ENCODE measurements at places on chromosomes 3 and 15. TPM values are rescaled to one million over a fixed set of nuclear protein-coding genes. Genes with fewer than 3 reads are reported as not detected.
A peak's percentile ranks its signal among the peaks of the same experiment; 100 is the strongest.

DNA sequence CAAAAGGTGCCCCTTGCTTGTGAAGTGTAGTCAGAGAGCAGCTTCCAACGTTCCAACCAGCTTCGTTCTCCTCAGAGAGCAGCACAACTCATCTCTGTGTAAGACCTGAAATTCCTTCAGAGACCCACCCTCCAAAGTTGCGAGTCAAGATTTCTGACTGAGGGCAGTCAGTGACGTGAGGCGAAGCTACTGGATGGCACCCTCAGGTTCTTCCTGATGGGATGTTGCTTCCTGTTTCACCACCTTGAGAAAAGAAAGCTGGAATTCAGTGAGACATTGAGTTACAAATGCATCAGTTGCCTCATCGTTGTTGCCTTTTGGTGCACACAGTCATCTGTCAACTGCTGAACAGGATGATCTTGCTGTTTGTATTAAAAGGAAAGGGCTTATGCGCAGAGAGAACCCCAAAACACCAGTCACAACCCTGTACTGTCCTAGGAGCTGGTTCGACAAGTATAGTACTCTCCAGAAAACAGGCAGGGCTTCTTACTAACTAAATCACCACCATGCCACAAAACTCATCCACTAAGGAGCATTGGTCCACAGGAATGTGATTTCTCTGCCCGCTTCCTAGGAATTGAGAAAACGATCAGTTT lies at the start of gene CERS3:
CERS3 (minus strand) TSS at position 118 of the 596 bp plus-strand sequence. CDS start 27,101 bp downstream, outside the sequence.
- no peaks in the 10 kb centered on the region for H3K36me3 ChIP-seq
- H3K4me1 ChIP-seq: no peaks in the 10 kb centered on the region
- no peaks in the 10 kb centered on the region for H3K27me3 ChIP-seq
- H3K4me3 ChIP-seq: no peak within 1 kb of the TSS
- DNase-seq: no peak
- H3K27ac ChIP-seq: no peak within 1 kb of the TSS

DNA sequence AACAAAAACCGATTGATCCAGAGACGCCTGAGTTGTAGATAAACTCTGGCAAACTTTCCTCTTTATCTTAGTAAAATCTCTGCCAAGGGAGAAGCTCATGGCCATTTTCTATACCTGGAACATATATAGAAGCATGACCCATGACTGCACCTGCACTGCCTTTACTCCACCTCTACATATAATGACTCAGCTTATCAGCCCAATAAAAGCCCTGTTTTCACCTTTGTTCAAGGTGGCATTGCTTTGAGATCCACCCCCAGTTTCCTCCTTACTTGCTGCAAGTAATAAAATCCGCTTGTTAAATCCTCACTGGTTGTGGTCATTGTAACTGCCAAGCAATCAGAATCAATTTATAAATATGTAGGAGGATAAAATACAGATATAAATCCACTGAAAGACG lies 1280.4 kb downstream of the NSUN3 start:
- H3K27ac ChIP-seq: no peak overlapping the region
- no peaks in the 10 kb centered on the region for H3K27me3 ChIP-seq
- H3K36me3 ChIP-seq: no peaks in the 10 kb centered on the region
- no peak for DNase-seq
- no peak overlapping the region for H3K4me3 ChIP-seq

GRCh38 chr15:35427496-35427895 lies 118.5 kb downstream of the DPH6 start:
- no peaks in the 10 kb centered on the region for H3K36me3 ChIP-seq
- no peak overlapping the region for H3K27ac ChIP-seq
- no peaks in the 10 kb centered on the region for H3K27me3 ChIP-seq

- peaks cover 27% of the 10 kb centered on the region for H3K36me3 ChIP-seq
- no peaks in the 10 kb centered on the region for H3K27me3 ChIP-seq
- peaks cover 31% of the 10 kb centered on the region for H3K4me1 ChIP-seq
- H3K4me3 ChIP-seq: peak within 1 kb of the TSS; percentile 94
- H3K27ac ChIP-seq: peak within 1 kb of the TSS; percentile 95
- DNase-seq: peak; percentile 99
These were observed at the start of the genes BTD and HACL1 for GRCh38 chr3:15601399-15602145. TSS of gene BTD (plus strand) at chr3:15601745. CDS start at chr3:15635440, 33,695 bp downstream. TSS of gene HACL1 (minus strand) at chr3:15601569. CDS start at chr3:15601463, 106 bp downstream.

- H3K4me1 ChIP-seq: no peaks in the 10 kb centered on the region
- no peak for DNase-seq
- no peaks in the 10 kb centered on the region for H3K27me3 ChIP-seq
- H3K36me3 ChIP-seq: no peaks in the 10 kb centered on the region
These were observed 2.7 kb upstream of the NR2E3 start for GRCh38 chr15:71807691-71808091.

GRCh38 chr3:197501496-197501878 lies 54.3 kb downstream of the BDH1 start:
- peak; percentile 56 for DNase-seq
- no peaks in the 10 kb centered on the region for H3K36me3 ChIP-seq
- H3K4me1 ChIP-seq: no peaks in the 10 kb centered on the region
- H3K4me3 ChIP-seq: no peak overlapping the region

GRCh38 chr3:34301313-34301712 lies 502.9 kb downstream of the PDCD6IP start:
- no peaks in the 10 kb centered on the region for H3K27me3 ChIP-seq
- H3K27ac ChIP-seq: no peak overlapping the region
- H3K4me3 ChIP-seq: no peak overlapping the region

DNA sequence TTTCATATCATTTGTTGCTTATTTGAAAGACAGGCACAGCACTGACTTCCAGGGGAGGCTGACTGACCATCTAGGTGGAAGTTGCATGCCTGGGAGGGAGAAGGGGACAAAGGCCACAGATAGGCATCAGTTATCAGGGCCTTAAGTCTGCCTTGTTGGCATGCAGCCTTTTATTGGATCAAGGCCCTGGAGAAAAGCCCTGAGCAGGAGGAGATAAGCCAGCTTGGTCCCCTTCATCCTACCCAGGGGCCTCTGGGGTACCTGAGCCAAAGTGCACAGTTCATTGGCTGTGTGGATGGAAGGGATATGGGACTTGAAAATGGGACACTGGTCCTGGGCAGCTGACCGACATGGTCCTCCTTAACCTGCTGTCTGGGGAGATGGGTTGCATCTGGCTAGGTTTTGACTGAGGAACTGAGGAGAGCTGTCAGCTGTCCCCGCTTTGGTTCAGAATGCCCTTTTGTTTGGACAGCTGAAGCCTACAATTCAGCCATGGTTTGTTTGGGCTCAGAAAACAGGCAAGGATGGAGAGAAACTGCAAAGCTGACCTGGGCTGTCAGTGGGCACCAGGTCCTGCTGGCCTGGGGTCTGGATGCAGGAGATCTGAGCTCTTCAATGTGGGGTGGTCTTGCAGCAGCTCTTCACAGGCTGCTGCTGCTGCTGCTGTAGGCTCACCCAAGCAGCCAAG lies 60.0 kb downstream of the FLNB start:
- no peaks in the 10 kb centered on the region for H3K27me3 ChIP-seq
- H3K36me3 ChIP-seq: no peaks in the 10 kb centered on the region
- no peak overlapping the region for H3K27ac ChIP-seq
- DNase-seq: no peak
- peaks cover under 1% of the 10 kb centered on the region for H3K4me1 ChIP-seq
- no peak overlapping the region for H3K4me3 ChIP-seq

GRCh38 chr15:84871428-84871985 lies 13.0 kb upstream of the SLC28A1 start:
- no peaks in the 10 kb centered on the region for H3K36me3 ChIP-seq
- H3K4me3 ChIP-seq: no peak overlapping the region
- H3K4me1 ChIP-seq: no peaks in the 10 kb centered on the region
- H3K27me3 ChIP-seq: no peaks in the 10 kb centered on the region

DNA sequence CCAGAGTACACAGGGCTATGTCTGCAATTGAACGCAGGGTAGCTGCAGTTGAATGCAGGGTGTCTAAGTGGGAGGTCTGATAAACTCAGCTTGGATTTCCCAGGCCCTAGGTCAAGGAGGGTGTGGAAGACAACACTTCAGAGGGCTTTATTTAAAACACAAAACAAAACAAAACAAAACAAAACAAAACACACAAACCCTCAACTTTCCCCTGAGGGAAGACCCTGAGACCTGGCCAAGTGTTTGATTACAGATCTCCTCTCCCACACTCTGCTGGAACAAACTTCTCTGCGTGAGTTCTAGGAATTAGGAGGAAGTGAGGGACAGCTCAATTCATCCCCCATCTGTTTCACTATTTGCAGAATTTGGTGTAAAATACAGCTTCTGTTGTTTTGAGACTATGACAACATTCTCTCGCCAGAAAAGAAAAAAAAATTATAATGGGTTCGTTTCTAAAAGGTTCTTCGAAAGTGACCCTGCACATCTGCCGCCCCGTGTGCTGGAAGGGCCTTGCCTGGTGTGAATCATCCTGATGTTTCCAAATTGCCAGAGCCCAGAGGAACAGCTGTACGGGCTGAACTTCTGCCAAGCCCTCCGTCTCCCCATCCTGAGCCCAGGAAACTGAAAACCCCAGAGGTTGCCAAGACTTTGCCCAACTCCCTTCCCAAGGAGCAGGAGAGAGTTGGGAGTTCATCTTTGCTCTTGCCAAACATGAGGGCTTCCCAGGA lies 73.3 kb upstream of the RAD18 start:
- H3K4me1 ChIP-seq: no peaks in the 10 kb centered on the region
- H3K36me3 ChIP-seq: no peaks in the 10 kb centered on the region
- DNase-seq: no peak
- H3K4me3 ChIP-seq: no peak overlapping the region
- no peak overlapping the region for H3K27ac ChIP-seq

- H3K27me3 ChIP-seq: no peaks in the 10 kb centered on the region
- H3K4me3 ChIP-seq: no peak overlapping the region
- no peak overlapping the region for H3K27ac ChIP-seq
- no peaks in the 10 kb centered on the region for H3K4me1 ChIP-seq
These were observed 60.0 kb upstream of the WNT5A start for GRCh38 chr3:55546866-55547669.

- no peak overlapping the region for H3K4me3 ChIP-seq
- no peaks in the 10 kb centered on the region for H3K36me3 ChIP-seq
- peaks cover 22% of the 10 kb centered on the region for H3K27me3 ChIP-seq
- no peaks in the 10 kb centered on the region for H3K4me1 ChIP-seq
These were observed 109.2 kb upstream of the TPM1 start for GRCh38 chr15:62933386-62933785.

DNA sequence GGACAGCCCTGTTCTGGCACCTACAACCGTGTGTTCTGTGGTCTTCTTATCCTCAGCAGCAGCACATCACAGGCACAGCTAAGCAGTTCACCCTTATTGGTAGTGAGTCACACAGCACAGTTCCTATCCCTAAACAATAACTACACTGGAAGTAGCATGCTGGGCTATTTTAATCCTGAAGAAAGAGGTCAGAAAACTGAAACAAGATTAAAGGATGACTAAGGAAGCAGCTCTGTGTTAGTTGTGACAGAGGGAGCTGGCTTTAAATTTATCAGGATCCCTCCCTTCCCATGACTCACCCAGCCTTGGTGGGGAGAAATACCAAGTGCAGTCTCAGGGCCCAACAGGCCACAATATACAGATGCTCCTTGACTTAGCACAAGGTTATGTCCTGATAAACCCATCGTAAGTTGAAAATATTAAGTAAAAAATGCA lies 144.3 kb downstream of the ERC2 start:
- H3K27ac ChIP-seq: no peak overlapping the region
- H3K4me1 ChIP-seq: no peaks in the 10 kb centered on the region
- no peak for DNase-seq
- no peak overlapping the region for H3K4me3 ChIP-seq
- peaks cover 2% of the 10 kb centered on the region for H3K27me3 ChIP-seq

DNA sequence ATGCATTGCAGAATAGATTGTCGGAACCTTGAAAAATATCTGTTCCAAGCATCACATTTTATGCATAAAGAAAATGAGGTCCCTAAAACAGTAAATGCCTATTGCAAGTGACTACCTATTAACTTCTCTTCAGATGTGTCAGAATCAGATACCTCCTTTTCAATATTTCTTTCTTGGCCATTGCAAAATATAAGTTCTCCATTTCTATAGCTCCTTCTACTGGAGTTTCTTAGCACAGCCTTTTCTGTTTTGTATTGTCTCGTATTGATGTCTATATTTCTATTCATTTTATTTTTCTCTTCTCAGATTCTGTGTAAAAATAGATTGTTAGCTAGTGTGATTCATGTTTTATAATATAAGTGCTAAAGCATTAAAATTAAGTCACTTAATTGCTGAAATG lies 63.4 kb downstream of the PPARG start:
- H3K27me3 ChIP-seq: no peaks in the 10 kb centered on the region
- H3K27ac ChIP-seq: no peak overlapping the region
- no peak overlapping the region for H3K4me3 ChIP-seq
- no peak for DNase-seq

GRCh38 chr3:68033867-68034266 lies 379.5 kb upstream of the SUCLG2 start:
- H3K27me3 ChIP-seq: no peaks in the 10 kb centered on the region
- no peak for DNase-seq
- H3K36me3 ChIP-seq: no peaks in the 10 kb centered on the region
- no peaks in the 10 kb centered on the region for H3K4me1 ChIP-seq
- H3K27ac ChIP-seq: no peak overlapping the region

- no peaks in the 10 kb centered on the region for H3K4me1 ChIP-seq
- no peaks in the 10 kb centered on the region for H3K36me3 ChIP-seq
- no peaks in the 10 kb centered on the region for H3K27me3 ChIP-seq
- H3K27ac ChIP-seq: no peak overlapping the region
These were observed 582.6 kb upstream of the UBE2E2 start for GRCh38 chr3:22620498-22620897.

GRCh38 chr15:66644869-66645268 lies 57.2 kb upstream of the SMAD6 start:
- no peak overlapping the region for H3K27ac ChIP-seq
- no peaks in the 10 kb centered on the region for H3K27me3 ChIP-seq
- no peak overlapping the region for H3K4me3 ChIP-seq
- no peaks in the 10 kb centered on the region for H3K36me3 ChIP-seq
- DNase-seq: no peak

GRCh38 chr3:112774293-112774926 lies 72.3 kb downstream of the CD200R1L start:
- peak overlapping the region; percentile 58 for H3K4me3 ChIP-seq
- H3K4me1 ChIP-seq: peaks cover 22% of the 10 kb centered on the region
- no peaks in the 10 kb centered on the region for H3K36me3 ChIP-seq
- peak overlapping the region; percentile 9 for H3K27ac ChIP-seq
- no peaks in the 10 kb centered on the region for H3K27me3 ChIP-seq

DNA sequence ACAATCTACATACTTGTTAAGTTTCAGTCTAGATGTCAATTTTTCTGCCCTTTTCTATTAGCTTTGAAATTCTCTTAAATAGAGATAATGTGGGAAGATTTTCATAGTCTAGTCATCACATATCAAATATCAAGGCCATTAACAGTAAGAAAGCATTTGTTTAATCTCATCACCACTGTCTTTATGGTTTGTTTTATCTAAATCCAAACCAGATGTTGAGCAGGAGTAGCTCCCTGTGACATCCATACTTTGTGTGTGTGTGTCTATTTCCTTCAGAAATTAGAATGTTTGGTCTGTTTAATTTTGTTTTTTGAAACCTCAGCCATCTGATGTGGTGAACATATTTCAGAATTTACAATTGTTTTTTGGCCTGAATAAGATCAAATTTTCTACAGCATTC lies 23.1 kb upstream of the GOLGA8B start:
- peaks cover 32% of the 10 kb centered on the region for H3K27me3 ChIP-seq
- peaks cover 7% of the 10 kb centered on the region for H3K4me1 ChIP-seq
- H3K36me3 ChIP-seq: no peaks in the 10 kb centered on the region
- H3K27ac ChIP-seq: no peak overlapping the region
- H3K4me3 ChIP-seq: no peak overlapping the region

RARRES1 gene
- total RNA-seq: not detected

TM4SF18 gene
- total RNA-seq: not detected

BOC gene
- not detected for total RNA-seq

ITIH1 gene
- not detected for total RNA-seq

ADGRG7 gene
- not detected for total RNA-seq

NEK10 gene
- 3.9 TPM for total RNA-seq

CCR4 gene
- 366 TPM for total RNA-seq

SUMF1 gene
- total RNA-seq: 10.5 TPM

Data from CD4-positive, CD25-positive, alpha-beta regulatory T cell (primary cell).